ENCODE measurements at places on chromosomes 2 and 18.
A peak's percentile ranks its signal among the peaks of the same experiment; 100 is the strongest.

- H3K4me1 ChIP-seq: peaks cover 22% of the 10 kb centered on the region
- H3K27me3 ChIP-seq: no peaks in the 10 kb centered on the region
- H3K27ac ChIP-seq: no peak overlapping the region
- peaks cover 54% of the 10 kb centered on the region for H3K36me3 ChIP-seq
These were observed 37.8 kb downstream of the GORASP2 start for GRCh38 chr2:170966648-170967396.

- H3K27ac ChIP-seq: no peak overlapping the region
- DNase-seq: no peak
- H3K4me1 ChIP-seq: no peaks in the 10 kb centered on the region
- no peaks in the 10 kb centered on the region for H3K27me3 ChIP-seq
- H3K36me3 ChIP-seq: no peaks in the 10 kb centered on the region
These were observed 304.7 kb upstream of the TMEFF2 start for GRCh38 chr2:192499476-192499875.

- H3K4me3 ChIP-seq: no peak overlapping the region
- H3K4me1 ChIP-seq: no peaks in the 10 kb centered on the region
- H3K27ac ChIP-seq: no peak overlapping the region
- no peaks in the 10 kb centered on the region for H3K36me3 ChIP-seq
These were observed 32.1 kb upstream of the LCLAT1 start for GRCh38 chr2:30414961-30415360.

DNA sequence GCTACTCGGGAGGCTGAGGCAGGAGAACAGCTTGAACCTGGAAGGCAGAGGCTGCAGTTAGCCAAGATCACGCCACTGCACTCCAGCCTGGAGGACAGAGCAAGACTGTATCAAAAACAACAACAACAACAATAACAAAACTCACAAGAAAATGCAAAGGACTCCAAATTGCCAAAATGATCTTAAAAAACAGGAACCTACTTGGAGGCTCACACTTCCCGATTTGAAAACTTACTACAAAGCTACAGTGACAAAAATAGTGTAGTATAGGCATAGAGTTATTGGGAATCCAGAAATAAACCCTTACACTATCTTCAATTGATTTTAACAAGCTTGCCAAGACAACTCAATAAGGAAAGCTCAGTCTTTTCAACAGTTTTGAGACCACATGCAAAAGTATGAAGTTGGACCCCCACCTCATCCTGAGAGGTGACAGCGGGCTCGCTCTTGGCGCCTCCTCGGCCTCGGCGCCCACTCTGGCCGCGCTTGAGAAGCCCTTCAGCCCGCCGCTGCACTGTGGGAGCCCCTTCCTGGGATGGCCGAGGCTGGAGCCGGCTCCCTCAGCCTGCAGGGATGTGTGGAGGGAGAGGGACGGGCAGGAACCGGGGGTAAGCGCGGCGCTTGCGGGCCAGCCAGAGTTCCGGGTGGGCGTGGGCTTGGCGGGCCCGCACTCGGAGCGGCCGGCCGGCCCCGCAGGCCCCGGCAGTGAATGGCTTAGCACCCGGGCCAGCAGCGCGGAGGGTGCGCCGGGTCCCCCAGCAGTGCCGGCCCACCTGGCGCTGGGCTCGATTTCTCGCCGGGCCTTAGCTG lies 18.3 kb upstream of the ACVR2A start:
- H3K27me3 ChIP-seq: no peaks in the 10 kb centered on the region
- H3K27ac ChIP-seq: no peak overlapping the region
- H3K4me1 ChIP-seq: no peaks in the 10 kb centered on the region
- no peaks in the 10 kb centered on the region for H3K36me3 ChIP-seq
- no peak overlapping the region for H3K4me3 ChIP-seq
- no peak for DNase-seq

- DNase-seq: no peak
- peaks cover 49% of the 10 kb centered on the region for H3K4me1 ChIP-seq
- no peaks in the 10 kb centered on the region for H3K36me3 ChIP-seq
These were observed 719 bp upstream of the ATP6V1B1 start for GRCh38 chr2:70934981-70935380.

DNA sequence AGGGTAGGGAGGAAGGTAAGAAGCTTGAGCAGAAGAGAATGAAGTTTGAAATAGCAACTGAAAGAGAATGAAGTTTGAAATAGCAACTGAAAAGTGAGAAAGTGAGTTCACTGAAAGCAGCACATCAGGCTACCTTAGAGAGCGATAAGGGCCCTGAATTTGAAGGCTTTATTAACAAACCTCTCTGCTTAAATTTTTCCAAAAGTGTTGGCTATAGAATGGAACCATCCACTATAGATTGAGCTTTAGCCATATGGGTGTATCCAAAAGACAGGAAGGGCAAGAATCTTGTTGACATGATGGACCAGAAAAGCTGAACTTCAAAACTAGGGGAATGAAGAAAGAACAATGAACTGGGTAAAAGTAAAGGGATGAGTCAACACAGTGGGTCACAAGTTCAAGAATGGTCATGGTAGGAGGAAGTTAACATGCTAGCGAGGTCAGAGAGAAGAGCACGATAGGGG lies 122.5 kb downstream of the ASXL3 start:
- DNase-seq: no peak
- H3K4me3 ChIP-seq: no peak overlapping the region
- H3K36me3 ChIP-seq: no peaks in the 10 kb centered on the region

GRCh38 chr2:84862006-84862405 lies 18.9 kb downstream of the TRABD2A start:
- no peak for DNase-seq
- H3K36me3 ChIP-seq: no peaks in the 10 kb centered on the region
- H3K4me1 ChIP-seq: no peaks in the 10 kb centered on the region
- no peak overlapping the region for H3K4me3 ChIP-seq

DNA sequence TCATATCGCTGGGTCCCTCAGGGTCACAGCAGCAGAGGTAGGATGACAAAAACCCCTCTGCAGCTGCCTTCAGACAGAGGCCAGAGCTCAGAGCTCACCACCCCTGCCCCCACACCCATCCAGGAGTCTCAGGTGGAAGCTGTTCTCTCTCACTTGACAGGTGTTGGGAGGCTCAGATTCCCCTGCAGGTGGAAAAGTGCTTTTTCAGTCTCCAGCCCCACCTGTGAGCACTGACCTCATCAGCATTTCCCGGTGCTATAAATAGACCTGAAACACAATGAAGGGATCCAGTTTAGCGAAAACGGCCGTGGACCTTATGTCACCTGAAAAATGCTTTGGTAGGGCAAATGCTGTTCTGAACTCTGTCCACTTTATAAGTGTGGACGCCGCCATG lies 254.9 kb downstream of the NDUFA10 start:
- DNase-seq: no peak
- H3K36me3 ChIP-seq: no peaks in the 10 kb centered on the region
- H3K4me1 ChIP-seq: no peaks in the 10 kb centered on the region
- H3K27ac ChIP-seq: no peak overlapping the region
- H3K27me3 ChIP-seq: peaks cover 13% of the 10 kb centered on the region

- DNase-seq: no peak
- no peaks in the 10 kb centered on the region for H3K27me3 ChIP-seq
- H3K4me3 ChIP-seq: no peak overlapping the region
- H3K27ac ChIP-seq: no peak overlapping the region
These were observed 6.1 kb downstream of the ONECUT2 start for GRCh38 chr18:57441071-57441794.

- H3K27ac ChIP-seq: no peak overlapping the region
- H3K4me3 ChIP-seq: no peak overlapping the region
- no peak for DNase-seq
- H3K4me1 ChIP-seq: peaks cover under 1% of the 10 kb centered on the region
These were observed 30.3 kb downstream of the SPOPL start for GRCh38 chr2:138531913-138532312.

DNA sequence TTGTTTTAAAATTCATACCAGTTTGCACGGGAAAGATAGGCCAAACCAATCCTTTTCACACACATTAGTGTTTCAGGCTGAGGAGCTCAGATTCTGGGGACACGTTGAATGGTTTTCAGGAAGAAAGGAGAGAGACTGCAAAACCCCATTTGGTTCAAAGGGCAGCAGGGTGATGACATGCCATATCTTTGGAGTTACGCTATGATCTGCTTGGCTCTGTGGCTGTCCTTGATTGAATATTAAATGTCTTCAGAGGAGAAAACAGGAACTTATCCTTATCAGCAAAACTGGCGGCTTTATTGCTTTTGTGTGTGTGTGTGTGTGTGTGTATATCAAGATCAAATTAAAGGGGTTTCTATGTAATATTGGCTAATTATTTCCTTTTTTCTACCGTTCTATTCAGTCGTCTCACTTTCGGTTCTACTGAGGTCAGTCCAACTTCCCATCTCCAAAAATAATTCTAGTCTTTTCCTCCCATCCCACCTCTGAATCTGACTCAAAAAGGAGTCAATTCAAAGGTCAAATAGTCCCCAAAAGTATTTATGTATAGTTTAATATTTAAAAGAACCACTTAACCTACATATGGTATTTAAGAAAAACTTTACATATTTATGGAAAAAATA lies 292.9 kb upstream of the CCDC68 start:
- H3K27me3 ChIP-seq: peaks cover 2% of the 10 kb centered on the region
- H3K27ac ChIP-seq: no peak overlapping the region
- no peak for DNase-seq
- H3K4me1 ChIP-seq: no peaks in the 10 kb centered on the region
- H3K4me3 ChIP-seq: no peak overlapping the region
- no peaks in the 10 kb centered on the region for H3K36me3 ChIP-seq

- H3K4me3 ChIP-seq: no peak overlapping the region
- peaks cover 17% of the 10 kb centered on the region for H3K4me1 ChIP-seq
- no peak overlapping the region for H3K27ac ChIP-seq
- peak; percentile 68 for DNase-seq
These were observed 13.5 kb upstream of the ZAP70 start for GRCh38 chr2:97699765-97700444.

DNA sequence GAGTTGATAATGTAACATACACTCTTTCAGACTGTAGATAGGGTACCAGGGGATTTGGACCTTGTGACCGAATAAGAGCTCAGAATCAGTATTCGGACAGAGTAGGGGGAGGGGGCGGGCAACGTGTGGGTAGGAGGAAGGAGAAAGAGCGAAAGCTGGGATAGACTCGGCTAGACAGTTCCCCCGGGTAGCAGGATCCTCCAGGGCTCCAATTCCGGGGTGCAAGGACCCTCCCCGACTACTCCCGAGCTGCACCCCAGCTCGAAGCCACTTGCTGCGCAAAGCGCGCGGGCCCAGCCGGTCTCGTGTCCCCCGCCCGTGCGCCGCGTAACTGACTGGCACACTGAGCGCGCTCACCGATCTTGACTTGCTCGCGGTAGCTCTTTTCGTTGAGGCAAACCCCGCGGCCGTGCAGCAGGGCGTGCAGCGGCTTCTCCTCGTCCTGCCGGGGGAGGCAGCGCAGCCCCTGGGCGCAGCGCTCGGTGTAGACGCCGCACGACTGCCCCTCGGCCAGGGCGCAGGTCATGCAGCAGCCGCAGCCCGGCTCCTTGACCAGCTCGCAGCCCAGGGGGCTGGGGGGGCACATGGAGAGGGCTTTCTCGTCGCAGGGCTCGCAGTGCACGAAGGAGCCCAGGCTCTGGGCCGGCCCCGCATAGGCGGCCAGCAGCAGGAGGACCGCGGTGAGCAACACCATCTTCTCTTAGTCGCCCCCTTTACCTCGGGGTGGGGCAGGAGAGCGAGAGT lies 1.1 kb downstream of the IGFBP5 start:
- H3K4me1 ChIP-seq: no peaks in the 10 kb centered on the region
- H3K4me3 ChIP-seq: peak overlapping the region; percentile 13
- no peaks in the 10 kb centered on the region for H3K36me3 ChIP-seq
- no peak overlapping the region for H3K27ac ChIP-seq

DNA sequence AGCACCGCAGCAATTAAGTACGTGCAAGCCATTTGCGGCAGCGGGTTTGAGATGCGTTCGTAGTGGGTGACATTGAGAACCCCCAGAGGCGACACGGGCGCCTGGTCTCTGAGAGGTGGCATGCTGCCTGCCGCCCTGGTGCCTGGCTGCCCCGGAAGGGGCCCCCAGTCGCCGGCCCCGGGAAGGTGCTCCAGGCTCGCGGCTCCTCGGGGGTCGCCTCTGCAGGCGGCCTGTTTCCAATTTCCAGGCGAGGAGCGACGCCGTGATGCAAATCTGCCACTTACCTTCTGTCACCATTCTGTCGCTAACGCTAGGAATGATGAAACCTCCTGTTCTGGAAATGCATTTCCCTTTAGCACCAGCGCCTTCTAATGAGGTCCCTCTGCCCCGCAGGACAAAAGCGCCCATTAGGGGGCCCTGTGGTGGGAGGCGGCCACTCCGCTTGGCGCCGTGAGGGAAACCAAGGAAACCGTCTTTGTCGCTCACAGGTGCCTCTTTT lies 13.0 kb downstream of the KIF5C start:
- H3K27me3 ChIP-seq: peaks cover 2% of the 10 kb centered on the region
- H3K4me1 ChIP-seq: no peaks in the 10 kb centered on the region
- H3K27ac ChIP-seq: no peak overlapping the region
- no peak overlapping the region for H3K4me3 ChIP-seq
- no peak for DNase-seq

- H3K27me3 ChIP-seq: no peaks in the 10 kb centered on the region
- DNase-seq: no peak
- H3K27ac ChIP-seq: peak overlapping the region; percentile 11
These were observed 4.9 kb downstream of the NOP58 start for GRCh38 chr2:202270487-202270886.

- peaks cover 35% of the 10 kb centered on the region for H3K4me1 ChIP-seq
- 0 out of 2 replicates have a peak, but pooled peaks cover 1% of the 10 kb centered on the region for H3K36me3 ChIP-seq
- no peak overlapping the region for H3K27ac ChIP-seq
- DNase-seq: no peak
- no peaks in the 10 kb centered on the region for H3K27me3 ChIP-seq
These were observed 48.2 kb downstream of the MAPRE2 start for GRCh38 chr18:35089382-35089781.

DNA sequence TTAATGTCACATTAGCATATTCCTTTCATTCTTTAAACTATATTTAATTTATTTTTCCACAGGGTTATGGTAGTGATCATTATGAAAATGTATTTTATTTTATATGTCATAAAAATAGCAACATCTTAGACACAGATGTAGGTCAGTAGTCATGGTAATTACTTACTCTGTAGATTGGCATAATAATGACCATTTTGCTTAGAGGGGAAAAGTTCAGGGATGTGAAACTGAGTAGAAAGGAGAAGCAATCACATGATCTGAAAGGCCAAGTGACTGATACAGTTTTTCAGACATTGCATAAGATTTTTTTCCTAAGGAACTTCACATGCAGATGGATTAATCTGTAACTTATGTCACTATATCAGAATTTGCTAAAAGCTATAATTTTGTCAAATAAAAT lies 286.9 kb downstream of the CTNNA2 start:
- H3K4me1 ChIP-seq: no peaks in the 10 kb centered on the region
- DNase-seq: no peak
- H3K27me3 ChIP-seq: no peaks in the 10 kb centered on the region

- H3K27me3 ChIP-seq: no peaks in the 10 kb centered on the region
- no peak overlapping the region for H3K27ac ChIP-seq
- no peaks in the 10 kb centered on the region for H3K4me1 ChIP-seq
- DNase-seq: no peak
- no peaks in the 10 kb centered on the region for H3K36me3 ChIP-seq
- no peak overlapping the region for H3K4me3 ChIP-seq
These were observed 250 bp downstream of the DSC1 start for GRCh38 chr18:31162419-31162793.

- peak; percentile 34 for DNase-seq
- H3K36me3 ChIP-seq: no peaks in the 10 kb centered on the region
- peaks cover 35% of the 10 kb centered on the region for H3K4me1 ChIP-seq
These were observed 124.2 kb upstream of the ITGB6 start for GRCh38 chr2:160324161-160324800.
